Forelimb muscle (tissue), 1 donor: ENCODE measurements at places on chromosomes 1 and 21. TPM values are rescaled to one million over a fixed set of nuclear protein-coding genes. Genes with fewer than 3 reads are reported as not detected.

DNA sequence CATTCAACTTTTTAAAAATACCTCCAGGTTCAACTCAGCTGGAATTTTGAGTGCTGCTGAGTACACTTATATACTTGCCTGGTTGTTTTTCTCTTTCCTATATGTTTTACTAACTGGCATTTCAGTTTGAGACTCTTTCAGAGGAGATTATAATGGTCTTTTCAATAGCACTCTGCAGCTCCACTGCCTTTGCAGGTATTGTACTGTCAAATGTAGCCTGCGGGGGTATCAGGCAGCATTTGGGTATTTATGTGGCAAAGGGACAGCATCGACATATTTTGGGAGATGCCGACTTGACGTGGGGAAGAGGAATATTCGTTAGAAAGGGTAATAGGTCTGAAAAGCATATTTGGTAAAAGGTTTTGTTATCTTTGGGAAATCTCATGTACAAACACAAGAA, 11.1 kb upstream of the TGFBR3 start:
- no peak for DNase-seq

The S100A9 gene
- polyA plus RNA-seq, result 21.2 TPM

GRCh38 chr1:100622966-100623762, 85.2 kb downstream of the GPR88 start:
- DNase-seq, result no peak

The PLPPR4 gene
- polyA plus RNA-seq, result 6.9 TPM

DNA sequence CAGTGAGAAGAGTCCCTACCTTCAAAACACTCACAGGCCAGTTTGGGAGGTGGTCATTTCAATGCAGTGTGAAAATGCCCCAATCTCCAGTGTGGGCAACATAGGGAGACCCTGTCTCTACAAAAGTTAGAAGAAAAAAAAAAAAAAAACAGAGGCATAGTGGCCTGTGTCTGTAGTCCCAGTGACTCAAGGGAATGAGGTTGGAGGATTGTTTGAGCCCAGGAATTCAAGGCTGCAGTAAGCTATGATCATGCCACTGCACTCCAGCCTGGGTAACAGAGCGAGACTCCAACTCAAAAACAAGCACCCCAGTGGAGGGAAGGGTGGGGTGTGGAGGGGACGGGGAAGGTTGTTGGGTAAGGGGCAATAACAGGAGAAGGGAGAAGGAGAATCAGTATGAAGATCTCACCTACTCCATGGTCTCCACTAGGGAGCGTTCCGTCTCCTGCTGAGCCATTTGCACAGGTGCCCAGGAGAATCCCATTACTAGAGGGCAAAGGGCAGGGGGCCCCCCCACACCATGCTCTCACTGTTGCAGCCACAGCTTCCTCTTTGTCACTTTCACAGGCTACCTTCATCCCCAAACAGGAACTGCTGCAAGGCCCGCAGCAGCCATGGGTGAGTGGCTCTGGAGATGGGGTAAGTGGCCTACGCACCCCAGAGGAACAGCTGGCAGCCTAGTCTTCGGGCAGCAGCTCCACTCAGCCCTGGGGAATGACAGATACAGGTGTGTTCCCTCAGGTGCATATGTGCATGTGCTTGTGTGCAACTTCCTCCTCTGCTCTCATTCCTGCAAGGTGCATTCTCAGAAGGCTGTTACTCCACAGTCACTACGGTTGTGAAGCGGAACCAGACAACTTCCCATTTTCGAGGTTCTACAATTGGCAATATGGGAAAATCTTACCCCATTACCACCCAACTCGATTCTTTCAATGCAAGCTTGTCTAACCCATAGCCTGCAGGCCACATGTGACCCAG, 87.9 kb upstream of the LYST start:
- no peak for DNase-seq

The ANKRD35 gene
- polyA plus RNA-seq, result 2.9 TPM

The ZNF593OS gene
- 1.5 TPM for polyA plus RNA-seq

DNA sequence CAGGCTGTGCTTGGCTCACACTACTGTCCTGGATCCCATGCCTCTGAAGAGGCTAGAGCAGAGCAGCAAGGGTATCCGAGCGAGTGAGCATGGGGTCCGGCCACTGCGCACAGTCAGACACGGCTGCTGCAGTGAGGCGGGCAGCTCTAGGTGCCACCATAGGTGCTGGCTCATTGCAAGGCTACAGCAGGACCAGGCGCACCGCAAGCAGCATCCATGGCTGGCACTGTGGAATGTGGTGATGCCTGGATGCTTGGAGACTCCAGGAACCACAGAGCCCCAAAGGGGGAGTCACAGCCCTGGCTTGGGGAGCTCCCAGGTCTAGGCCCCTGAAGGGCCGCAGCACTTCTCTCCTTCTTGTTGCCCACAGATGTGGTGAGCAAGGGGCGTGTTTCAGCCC, 47.2 kb downstream of the ATP6V1G3 start:
- no peak for DNase-seq

The PGLYRP4 gene
- not detected for polyA plus RNA-seq

- DNase-seq, result no peak
Measured at GRCh38 chr1:53367503-53368313, 39.8 kb upstream of the LRP8 start.

The CRNN gene
- not detected for polyA plus RNA-seq

GRCh38 chr1:147824001-147824400, 63.6 kb upstream of the GJA5 start:
- no peak for DNase-seq

The FBLIM1 gene
- polyA plus RNA-seq, result 39.5 TPM

The OR6K3 gene
- not detected for polyA plus RNA-seq

- no peak for DNase-seq
Measured at GRCh38 chr1:28062806-28063205, 25.6 kb downstream of the EYA3 start.

The HEATR1 gene
- polyA plus RNA-seq, result 15.6 TPM

The RUNX3 gene
- 0.43 TPM for polyA plus RNA-seq

The HCN3 gene
- 4.3 TPM for polyA plus RNA-seq

DNA sequence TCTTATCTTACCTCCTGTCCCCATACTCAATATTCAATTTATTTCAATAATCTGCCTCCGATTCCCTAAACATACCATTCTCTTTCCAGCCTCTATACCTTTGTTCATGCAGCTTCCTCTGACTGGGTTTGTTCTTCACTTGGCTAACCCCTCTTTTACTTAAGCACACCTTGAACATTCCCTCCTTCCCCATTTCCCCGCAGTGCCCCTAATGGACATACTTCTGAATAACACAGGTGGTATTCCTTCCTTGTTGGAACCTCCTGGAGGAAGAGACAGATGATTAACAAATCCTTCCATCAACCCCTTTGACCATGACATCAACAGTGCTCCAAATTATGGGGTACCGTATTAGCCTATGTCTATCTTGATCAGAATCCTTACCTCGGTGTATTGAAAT, 190.0 kb upstream of the UBE2U start:
- DNase-seq, result no peak

The MYOC gene
- 4.5 TPM for polyA plus RNA-seq

GRCh38 chr21:43623588-43623987, 35.7 kb downstream of the HSF2BP start:
- DNase-seq, result no peak

The NTRK1 gene
- 0.37 TPM for polyA plus RNA-seq

The LRRC8C gene
- polyA plus RNA-seq, result 5.5 TPM

The UBXN10 gene
- 0.15 TPM for polyA plus RNA-seq

GRCh38 chr1:52654063-52654462, 21.1 kb downstream of the SHISAL2A start:
- DNase-seq, result no peak

The RALGPS2 gene
- polyA plus RNA-seq, result 39.6 TPM

- no peak for DNase-seq
Measured at GRCh38 chr1:112954945-112955772, 837 bp downstream of the SLC16A1 start.

GRCh38 chr1:8015809-8016165, 10.3 kb downstream of the ERRFI1 start:
- no peak for DNase-seq

DNA sequence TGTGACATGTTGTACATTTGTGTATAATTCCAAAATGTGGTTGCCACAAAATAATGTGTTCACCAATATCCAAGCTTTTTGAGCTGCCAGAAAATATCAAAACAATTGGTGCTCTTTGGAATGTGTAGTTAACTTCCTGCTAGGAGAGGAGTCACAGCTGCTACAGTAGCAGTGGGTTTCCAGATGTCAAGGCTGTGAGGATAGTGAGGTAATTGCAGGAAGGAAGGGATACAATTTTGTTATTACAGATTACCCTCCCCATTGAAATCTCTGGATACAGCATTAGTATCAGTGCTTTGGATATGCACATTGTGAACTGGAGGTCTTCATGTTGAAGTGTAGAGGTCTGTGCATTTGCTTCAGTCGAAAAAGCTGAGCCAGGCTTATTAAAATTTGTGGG, 253.2 kb downstream of the PTPRC start:
- DNase-seq, result no peak

The SYPL2 gene
- polyA plus RNA-seq, result 304 TPM

The DNAI4 gene
- 4.3 TPM for polyA plus RNA-seq
